Activated CD4-positive, alpha-beta T cell treated with anti-CD3 and anti-CD28 coated beads, Interleukin-2, amount 50 U/mL, for 24 hours (primary cell): ENCODE measurements at places on chromosomes 1 and 21.

- no peak for DNase-seq
These were observed 235.3 kb upstream of the KCNK2 start for GRCh38 chr1:214847071-214847810.

DNA sequence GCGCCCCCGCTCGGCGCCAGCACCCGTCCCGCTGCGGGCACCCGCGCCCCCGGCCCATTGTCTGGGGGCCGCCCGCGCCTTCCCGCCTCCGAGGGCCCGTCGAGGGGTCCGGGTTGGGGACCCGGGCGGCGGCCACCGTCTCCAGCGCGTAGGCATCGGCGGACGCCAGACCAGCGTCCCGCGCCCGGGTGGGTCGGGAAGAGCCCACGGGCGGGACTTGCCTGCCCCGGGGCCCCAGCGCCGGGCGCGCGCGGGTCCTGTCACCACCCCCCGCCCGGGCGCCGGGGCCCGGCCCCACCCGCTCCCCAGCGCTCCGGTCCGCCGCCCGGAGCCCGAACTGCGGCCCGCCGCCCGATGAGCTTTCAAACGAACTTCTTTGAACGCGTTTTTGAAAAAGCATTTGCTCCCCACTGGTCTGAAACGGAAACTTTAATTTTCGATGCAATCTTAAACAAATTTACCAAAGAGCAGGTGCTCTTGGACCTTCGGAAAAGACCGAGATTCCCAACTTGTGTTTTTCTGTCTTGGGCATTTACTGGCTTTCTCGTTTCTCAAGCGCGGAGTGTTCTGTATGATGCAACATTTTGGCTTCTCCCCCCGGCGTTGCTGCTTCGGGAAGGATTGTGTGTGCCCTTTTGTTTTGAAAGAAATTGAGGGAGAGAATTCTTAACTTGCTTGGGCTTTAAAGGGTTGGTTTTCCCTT lies 615 bp downstream of the CLIC4 start:
- no peak for DNase-seq

GRCh38 chr1:158035976-158036583 lies 42.6 kb downstream of the KIRREL1 start:
- no peak for DNase-seq

GRCh38 chr1:27299385-27300271 lies 22.3 kb upstream of the TMEM222 start:
- no peak for DNase-seq

- DNase-seq: no peak
These were observed 29.7 kb upstream of the MARK1 start for GRCh38 chr1:220498188-220498587.

- no peak for DNase-seq
These were observed 172.8 kb downstream of the PTGER3 start for GRCh38 chr1:70874818-70875217.

DNA sequence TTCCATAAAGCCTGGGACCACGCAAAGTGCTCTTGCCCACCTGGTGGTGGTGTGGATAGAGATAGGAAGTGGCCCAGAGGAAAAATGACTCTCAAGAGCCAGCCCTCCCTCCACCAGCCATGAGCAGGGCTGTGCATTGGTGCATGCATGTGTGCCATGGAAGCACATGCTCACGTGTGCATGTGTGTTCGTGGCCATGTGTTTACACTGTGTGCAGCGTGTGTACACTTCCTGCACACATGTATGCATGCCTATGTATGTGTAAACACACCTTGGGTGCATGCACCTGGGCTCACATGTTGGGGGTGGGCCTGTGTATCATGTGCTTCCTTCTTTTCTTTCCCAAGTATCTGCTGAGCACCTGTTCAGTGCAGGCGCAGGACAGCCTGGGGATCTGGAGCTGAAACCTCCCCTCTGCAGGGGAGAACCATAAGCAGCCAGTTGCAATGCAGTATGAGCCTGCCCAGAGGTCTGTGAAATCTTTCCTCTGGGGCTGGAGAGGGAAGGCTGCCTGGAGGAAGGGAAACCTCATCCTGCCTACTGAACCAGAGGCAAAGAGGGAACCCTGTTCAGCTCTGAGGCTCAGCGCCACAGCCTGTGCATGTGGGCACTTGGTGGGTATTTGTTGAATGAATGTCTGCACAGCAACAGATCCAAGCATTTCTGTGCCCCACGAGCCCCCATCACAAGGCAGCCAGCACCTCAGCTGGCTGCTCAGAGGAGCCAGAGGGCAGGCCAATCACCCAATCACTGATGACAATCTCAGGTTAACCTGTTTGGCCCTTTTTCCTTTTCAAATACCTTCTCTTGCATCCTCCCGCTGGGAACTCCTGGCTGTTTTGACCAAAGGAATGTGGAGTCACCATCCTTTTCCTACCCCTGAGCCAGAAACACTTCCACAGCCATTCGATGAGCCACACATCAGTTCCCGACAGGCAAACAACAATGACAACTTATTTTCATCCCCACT lies 327.0 kb downstream of the NPHP4 start:
- DNase-seq: no peak

DNA sequence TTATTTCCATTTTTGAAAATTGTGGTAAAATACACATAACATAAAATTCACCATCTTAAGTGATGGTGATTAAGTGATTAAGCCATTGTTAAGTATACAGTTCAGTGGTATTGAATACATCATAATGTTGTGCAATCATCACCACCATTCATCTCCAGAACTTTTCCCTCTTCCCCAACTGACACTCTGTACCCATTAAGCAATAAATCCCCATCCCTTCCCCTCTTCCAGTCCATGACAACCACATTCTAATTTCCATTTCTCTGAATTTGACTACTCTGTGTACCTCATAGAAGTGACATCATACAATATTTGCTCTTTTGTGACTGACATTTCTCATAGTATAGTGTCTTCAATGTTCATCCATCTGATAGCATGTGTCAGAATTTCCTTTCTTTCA lies 124.8 kb downstream of the DISC1 start:
- no peak for DNase-seq

DNA sequence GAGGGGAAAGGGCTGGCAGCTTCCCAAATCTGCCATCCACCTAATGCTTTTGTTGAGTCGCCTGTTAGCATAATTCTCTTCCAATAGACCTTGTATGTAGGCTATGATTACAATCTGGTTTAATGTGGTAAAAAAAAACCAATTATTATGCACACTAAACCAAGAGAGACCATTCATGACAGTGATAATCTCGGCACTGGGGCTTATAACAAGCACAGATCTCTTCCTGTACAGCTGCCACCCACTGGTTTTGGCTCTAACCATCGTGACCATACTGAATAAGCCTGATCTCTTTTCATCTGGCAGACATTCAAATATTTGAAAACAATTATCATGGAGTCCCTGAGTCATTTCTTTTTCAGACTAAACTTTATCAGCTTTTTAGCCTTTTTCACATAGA lies 12.0 kb upstream of the SYT14 start:
- no peak for DNase-seq

DNA sequence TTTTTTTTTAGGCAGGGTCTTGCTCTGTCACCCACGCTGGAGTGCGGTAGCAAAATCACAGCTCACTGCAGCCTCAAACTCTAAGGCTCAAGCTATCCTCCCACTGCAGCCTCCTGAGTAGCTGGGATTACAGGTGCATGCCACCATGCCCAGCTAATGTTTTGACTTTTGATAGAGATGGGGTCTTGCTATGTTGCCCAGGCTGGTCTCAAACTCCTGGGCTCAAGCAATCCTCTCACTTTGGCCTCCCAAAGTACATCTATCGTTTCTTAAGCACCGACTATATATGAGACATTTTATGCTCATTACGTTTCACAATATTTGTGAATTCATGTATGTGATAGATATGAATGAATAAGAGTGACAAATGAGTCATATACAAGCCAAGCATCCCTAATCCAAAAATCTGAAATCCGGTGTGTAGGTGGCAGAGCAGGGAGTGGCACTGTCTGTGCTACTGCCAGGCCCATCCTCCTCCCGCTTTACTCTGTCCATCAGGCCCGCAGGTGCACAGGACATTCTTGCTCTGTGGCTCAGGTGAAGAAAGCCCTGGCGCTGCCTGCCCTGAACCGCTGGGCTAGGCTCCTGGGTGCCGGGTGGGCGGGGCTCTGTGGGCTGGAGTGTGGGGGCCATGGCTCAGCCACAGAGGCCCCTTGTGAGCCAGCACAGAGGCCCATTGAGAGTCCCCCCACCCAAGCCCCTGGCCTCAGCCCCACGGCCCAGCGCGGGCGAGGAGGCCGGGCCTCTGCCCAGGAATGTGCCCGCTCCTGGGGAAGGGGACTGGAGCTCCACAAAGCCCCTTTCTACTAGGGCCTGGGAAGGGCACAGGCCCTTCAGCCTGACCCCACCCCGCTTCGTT lies 45.3 kb downstream of the HSPG2 start:
- DNase-seq: no peak

GRCh38 chr1:180571832-180572636 lies 13.3 kb downstream of the OVAAL start:
- peak; percentile 11 for DNase-seq

GRCh38 chr1:41580520-41581172 lies 96.2 kb upstream of the EDN2 start:
- no peak for DNase-seq

DNA sequence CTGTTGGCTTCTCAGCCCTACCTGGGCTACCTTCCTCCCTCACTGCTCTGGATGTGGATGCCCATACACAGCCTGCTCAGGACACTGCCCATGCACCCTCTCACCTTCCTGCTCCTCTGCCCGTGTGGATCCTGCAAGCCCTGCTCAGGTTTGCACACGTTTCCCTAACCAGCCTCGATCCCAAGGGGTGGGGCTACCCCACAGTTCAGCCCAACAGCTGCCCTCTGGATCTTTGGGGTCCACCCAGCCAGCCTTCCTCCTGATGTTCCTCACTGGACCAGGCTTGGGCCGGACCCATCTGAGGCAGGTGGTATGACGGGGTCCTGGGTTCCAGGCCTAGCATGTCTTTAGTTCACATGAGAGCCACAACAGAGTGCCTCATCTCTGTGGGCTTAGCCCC lies 4.7 kb downstream of the TMEM54 start:
- DNase-seq: no peak

GRCh38 chr1:204384636-204385352 lies 25.1 kb upstream of the PLEKHA6 start:
- no peak for DNase-seq

DNA sequence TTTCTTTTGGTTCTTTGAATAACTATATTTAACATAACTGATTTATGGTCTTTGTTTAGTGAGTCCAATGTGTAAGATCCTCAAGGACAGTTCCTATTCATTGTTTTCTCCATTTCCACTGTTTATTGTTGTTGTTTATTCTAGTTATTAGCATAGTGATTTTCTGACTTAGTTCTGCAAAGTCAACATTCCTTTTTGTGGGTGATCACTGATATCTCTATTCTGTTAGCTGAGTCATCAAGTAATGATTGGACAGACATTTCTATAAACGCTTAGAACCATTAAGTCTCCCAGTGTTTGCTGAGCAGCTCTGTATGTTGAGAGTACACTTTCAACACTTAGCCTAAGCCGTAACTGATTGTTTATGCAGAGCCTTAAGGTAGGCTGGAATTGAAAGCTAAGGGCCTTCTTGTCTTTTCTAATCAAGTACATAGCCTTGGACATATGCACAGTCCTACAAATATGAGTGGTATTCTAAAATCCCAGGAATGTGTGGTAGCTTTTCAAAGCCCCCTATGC lies 87.1 kb downstream of the SLC5A9 start:
- no peak for DNase-seq

DNA sequence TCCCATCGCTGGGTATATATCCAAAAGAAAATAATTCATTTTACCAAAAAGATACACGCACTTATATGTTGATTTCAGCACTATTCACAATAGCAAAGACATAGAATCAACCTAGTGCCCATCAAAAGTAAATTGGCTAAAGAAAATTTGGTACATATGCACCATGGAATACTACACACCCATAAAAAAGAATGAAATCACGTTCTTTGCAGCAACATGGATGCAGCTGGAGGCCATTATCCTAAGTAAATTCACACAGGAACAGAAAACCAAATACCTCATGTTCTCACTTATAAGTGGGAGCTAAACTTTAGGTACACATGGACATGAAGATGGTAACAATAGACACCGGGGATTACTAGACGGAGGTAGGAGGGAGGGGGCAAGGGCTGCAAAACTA lies 50.0 kb upstream of the ZNF644 start:
- no peak for DNase-seq

DNA sequence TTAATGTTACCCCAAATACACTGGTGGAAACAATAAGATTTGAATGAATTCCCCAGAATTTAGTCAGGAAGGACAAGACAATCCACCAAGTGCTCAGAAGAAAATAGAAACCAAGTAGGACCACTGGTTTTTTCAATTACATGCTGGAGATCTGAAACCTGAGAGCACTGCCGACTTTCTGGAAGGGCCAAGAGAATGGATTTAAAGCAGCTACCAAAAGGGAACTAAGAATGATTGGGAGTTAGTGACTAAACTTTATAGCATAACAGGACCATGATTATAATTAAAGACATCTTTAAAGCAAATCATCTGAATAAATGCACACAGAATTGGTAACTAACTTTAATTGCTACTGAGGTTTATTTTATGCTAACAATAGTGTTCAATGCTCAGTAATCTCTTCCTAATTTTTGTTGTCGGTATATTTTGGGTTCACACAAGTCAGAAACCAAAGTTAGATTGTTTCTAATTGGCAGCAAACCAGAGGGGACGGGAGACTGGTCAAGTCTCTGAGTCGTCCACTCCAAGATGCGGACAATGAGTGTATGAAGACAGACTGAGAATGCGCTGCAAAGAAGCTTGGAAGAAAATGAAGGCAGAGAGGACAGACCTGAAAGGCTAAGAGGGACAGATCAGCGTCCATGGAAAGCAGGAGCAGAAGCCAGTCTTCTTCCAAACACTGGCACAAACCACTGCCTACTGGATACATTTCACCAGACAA lies 2.3 kb upstream of the RGS13 start:
- no peak for DNase-seq

- no peak for DNase-seq
These were observed 117.6 kb downstream of the KCNN3 start for GRCh38 chr1:154752273-154753030.

GRCh38 chr1:109185990-109186732 lies 27.6 kb upstream of the SARS1 start:
- no peak for DNase-seq

GRCh38 chr1:228860911-228861831 lies 125.9 kb downstream of the RHOU start:
- DNase-seq: no peak

DNA sequence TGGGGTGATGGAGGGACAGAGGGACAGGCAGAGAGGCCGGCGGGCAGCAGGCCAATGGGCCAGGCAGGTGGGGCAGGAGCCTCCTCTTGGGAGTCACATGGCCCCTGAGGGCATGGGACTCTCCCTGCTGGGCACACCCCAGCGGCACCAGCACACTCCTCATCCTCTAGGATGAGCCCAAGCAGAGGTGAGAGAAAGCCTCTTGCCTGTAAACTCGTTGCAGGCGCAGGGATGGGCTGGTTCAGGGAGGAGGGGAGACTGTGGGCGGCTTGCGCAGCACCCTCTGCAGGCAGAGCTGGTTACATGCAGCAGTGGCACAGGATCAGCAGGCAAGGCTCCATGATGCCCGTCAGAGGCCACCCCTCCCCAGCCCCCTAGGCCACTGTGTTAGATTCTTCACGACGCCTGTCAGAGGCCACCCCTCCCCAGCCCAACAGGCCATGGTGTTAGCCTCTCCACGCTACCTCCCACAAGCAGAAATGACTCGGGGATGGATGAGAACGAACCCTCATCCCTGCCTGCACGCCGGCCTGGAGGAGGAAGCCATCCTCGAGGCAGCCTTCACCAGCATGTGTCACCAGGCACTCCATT lies 209.7 kb upstream of the VAMP3 start:
- DNase-seq: no peak

GRCh38 chr1:168697356-168698126 lies 31.5 kb downstream of the DPT start:
- no peak for DNase-seq

GRCh38 chr1:243529512-243529911 lies 273.7 kb downstream of the SDCCAG8 start:
- no peak for DNase-seq

- DNase-seq: no peak
These were observed 630 bp upstream of the LHX9 start for GRCh38 chr1:197916500-197916983.
